Non-pigmented ciliary epithelial cell (primary cell): ENCODE measurements at places on chromosomes 5 and 9.

GRCh38 chr9:116345817-116346216 lies 192.2 kb downstream of the PAPPA start:
- no peak for DNase-seq

DNA sequence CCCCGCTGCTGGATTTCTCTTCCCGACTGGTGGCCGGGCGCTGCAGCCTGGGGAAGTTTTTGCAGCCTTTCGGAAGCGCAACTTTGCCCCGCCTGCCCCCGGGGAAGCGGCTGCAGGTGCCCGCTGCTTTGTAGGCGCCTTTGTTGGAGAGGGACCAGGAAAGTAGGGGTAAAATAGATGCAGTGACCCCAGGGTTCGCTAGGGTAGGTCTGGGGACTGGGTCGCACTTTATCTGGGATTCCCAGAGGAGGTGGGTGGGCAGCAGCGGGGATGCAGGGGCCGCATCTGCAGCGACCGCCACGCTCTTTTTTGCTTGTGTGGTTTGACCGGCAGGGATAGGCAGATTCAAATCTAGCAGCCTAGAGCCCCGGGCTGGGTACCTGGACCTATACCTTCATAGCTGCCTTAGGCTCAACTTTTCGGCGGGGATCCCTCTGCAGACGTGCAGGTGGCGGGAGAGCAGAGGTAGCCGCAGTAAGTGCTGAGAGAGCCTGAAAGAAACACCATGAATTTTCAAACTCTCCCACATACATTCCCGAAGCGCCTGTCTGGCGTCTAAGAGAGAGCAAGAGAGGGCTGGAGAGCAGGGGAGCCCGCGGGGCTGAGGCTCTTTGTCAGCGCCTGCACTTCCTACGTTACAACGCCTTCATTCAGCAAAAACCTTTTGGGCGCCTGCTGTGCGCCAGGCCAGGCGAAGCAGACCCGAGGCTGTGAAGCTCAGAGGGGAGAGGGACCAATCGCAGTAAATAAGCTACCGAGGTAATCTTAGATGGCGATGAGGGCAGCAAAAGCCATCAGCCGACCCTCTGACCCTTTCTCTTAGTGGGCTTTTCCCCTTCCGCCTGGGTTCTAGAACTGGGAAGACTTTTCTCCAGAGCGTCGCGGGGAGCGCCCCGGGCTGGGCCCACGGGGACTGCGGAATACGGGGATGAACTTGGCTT lies 642 bp downstream of the SV2C start:
- no peak for DNase-seq

- DNase-seq: no peak
These were observed 334.3 kb upstream of the TRPC7 start for GRCh38 chr5:136699651-136700050.

GRCh38 chr5:143447983-143448382 lies 44.5 kb upstream of the NR3C1 start:
- no peak for DNase-seq

GRCh38 chr9:126147186-126147935 lies 179.3 kb upstream of the MVB12B start:
- no peak for DNase-seq

GRCh38 chr9:88949961-88950340 lies 41.3 kb upstream of the S1PR3 start:
- DNase-seq: no peak

DNA sequence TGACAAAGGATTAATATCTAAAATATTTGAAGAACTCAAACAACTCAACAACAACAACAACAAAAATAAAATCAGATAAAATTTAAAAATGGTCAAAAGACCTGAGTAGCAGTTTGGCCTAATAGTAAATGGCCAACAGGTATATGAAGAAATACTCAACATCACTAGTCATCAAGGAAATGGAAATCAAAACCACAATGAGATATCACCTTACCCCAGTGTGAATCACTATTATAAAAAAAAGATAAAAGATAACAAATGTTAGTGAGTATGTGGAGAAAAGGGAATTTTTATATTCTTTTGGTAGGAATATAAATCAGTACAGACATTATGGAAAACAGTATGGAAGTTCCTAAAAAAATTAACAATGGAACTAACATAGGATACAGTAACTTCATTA lies 247.9 kb upstream of the TRPC7 start:
- no peak for DNase-seq

GRCh38 chr5:10668697-10669096 lies 92.3 kb downstream of the DAP start:
- no peak for DNase-seq

GRCh38 chr9:109996936-109997580 lies 210.9 kb downstream of the C9orf152 start:
- no peak for DNase-seq

DNA sequence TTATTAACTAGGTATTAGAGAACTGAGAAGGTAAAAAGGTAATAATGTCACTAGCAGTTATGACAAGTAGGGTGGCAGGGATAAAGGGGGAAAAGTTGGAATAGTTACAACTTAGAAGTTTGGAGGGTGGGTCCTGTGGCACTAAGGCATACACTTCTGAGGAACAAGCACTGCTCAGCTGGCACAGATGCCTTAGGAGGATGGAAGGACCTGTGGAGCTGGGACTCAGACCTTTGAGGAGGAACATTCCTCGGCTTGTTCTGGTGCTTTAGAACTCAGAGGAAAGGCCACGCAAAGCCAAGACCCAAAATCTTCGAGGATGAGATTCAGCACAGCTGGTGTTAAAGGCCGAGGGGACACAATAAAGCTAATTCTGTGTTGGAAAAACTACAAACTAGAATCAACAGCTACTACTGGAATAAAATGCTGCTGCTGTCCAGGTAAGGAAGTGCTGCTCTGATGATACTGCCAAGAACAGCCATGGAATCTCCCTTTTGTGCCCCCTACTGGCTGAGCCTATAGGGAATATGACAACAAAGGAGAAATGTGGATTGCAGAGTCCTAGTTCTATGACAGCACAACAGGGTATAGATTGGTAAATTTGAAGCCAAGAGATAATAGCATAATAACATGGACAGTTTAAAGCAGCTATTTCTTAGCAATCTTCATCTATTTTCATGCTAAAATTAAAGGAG lies 126.7 kb downstream of the SLC25A46 start:
- no peak for DNase-seq

DNA sequence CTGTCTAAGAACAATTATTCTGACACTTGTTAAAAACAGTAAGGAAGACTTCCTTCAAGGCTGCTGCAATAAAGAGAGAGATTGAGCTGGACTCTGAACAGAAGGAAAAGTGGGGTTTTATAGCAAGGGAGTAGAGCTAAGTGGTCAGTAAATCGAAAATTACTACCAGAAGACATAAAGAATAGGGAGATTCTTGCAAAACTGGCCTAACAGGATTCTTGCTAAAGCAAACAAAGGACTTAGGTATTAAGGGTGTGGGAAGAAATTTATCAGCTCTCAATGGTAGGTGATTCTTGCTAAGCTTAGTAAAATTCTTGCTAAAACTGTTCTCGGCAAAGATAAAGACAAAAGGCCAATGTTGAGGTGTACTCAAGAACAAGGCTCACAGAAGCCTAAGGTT lies 300.5 kb downstream of the SLCO4C1 start:
- no peak for DNase-seq

DNA sequence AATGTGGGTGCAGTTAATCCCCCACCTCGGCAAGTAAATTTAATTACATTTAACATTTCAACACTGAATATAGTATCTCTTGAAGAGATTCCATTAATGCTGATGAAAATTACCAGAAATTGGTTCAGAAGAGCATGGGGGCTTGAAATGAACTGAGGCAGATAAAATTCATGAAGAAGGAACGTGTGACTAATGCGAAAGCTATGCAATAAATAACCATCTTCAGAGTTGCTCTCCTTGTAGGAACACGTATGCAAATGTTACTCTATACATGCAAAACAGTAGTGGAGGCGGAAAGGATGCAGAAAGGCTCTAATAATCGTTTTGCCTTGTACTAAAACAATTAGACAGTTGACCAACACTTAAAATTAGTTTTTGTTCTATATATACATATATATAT lies 320.2 kb downstream of the CTNND2 start:
- peak; percentile 47 for DNase-seq

DNA sequence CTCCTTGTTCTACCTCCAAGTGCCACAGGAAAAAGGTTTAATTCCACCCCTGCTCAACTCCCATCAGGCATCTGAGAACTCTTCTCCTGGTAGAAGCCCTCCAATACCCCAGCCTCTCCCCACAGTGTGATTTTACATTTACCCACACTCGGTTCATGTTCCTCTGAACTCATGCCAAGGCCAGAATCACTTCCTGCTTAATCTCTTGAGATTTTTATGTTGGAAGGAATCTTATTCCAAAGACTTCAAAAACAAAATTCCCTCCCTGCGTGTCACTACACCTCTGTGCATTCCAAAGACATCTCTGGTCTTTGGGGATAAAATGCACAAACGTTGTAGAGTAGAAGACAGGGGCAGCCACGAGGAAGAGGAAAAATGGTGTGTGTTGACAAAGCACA lies 186.8 kb downstream of the ACTL7B start:
- DNase-seq: no peak

GRCh38 chr5:14463629-14464028 lies 118.0 kb upstream of the OTULINL start:
- DNase-seq: no peak

- no peak for DNase-seq
These were observed 132.0 kb upstream of the NFIB start for GRCh38 chr9:14445946-14446345.

- DNase-seq: no peak
These were observed 179.0 kb upstream of the SGCD start for GRCh38 chr5:156147944-156148285.

- DNase-seq: peak; percentile 59
These were observed 3.9 kb downstream of the NIPAL4 start for GRCh38 chr5:157463621-157464518.

- no peak for DNase-seq
These were observed 89.8 kb downstream of the PLCXD3 start for GRCh38 chr5:41420492-41421067.

DNA sequence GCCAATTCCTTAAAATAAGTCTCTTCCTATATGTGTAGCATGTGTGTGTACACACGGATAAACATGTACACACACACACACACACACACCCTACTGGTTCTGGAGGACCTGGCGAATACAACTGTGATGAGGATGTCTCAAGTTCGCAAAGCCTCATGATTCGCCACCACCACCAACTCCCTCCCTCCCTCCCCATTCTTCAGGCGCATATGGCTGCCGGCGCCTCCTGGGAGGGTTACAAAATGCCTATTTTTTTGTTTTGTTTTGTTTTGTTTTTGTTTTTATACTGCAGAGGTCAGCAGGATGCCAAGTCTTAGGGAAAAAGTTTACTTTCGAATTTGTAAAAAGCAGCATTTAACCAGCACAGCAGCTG lies 88.0 kb downstream of the DAP start:
- no peak for DNase-seq

- DNase-seq: no peak
These were observed 34.2 kb upstream of the CDC42SE2 start for GRCh38 chr5:131229623-131230022.

GRCh38 chr5:61479850-61480614 lies 148.0 kb downstream of the ZSWIM6 start:
- no peak for DNase-seq
